ENCODE measurements at places on chromosomes 11 and 22.

GRCh38 chr11:25576320-25576719, 755.6 kb upstream of the ANO3 start:
- no peak for DNase-seq

GRCh38 chr11:124090996-124091395, 24.3 kb upstream of the VWA5A start:
- no peak for DNase-seq

DNA sequence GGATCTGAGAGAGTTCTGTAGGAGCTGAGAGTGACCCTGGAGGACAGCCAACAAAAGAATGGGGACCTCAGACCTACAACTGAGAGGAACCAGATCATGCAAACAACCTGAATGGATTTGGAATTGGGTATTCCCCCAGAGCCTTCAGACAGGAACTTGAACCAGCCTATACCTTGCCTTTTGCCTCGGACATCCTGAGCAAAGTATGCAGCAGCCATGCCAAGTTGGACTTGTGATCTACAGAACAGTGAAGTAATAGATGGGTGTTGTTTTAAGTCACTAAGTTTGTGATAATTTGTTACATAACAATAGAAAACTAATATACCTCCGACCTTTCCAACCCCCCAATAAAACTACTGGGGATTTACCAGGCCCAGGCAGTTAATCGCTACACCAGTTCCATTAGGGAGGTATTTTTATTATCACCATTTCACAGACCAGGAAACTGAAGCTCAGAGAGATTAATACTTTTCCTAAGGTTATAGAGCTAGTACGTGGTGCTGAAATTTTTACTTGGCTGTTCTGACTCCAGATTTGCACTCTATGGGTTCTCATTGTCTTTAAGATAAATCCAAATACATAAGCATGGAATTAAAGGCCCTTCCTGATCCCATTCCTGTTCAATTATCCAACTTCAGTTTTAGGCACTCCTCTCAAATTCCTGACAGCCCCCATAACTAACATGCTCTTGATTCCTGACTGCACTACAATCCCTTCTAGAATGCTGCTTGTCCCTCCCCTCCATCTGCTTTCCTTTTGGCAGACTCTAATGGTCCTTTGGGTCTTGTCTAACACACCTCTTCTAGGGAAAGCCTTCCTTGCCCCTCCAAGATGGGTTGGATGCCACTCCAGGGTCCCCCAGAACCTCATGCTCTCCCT, 1.7 kb upstream of the RASSF10 start:
- no peak for DNase-seq

GRCh38 chr11:31173926-31174680, 195.4 kb downstream of the DCDC1 start:
- no peak for DNase-seq

DNA sequence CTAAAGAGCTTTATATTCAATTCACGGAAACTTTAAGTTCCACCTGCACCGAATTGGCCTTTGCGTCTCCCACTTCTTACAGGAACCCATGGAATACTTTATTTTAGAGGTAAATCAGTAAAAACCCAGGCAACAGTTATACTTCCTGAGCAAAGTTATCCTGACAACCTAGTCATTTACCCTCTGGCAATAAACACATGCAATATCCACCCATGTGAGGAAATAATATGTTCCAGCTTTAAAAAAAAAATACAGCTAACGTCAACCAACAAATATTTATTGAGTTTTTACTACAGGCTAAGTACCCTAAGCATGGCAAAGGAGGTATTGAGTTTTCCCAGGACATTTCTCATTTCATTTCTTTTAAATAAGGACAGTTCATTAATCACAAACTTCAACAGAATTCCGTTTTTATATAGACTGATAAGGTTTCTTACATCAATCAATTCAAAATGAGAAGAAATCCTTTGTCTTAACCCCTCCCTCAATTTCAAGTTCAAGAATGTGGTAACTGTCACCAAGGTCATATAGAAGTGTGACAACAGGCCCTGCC, 38.3 kb upstream of the CCDC34 start:
- DNase-seq: no peak

DNA sequence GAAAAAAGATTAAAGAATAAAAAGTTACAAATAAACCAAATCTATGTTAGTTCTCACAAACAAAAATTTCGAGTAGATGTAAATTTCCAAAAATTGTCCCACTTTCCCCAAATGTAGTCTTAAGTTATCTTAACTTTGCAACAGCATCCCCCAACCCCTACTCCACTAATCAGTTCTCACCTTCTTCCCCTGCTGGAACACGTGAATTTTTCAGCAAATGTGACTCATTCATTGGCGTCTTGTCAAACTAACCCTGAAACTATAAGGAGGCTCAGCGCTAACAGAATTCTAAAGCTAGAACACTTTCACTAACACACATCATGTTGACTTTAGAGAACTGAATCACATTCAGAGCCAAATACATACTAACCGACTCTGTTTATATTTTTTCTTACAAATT, 46.1 kb downstream of the PHF21A start:
- no peak for DNase-seq

DNA sequence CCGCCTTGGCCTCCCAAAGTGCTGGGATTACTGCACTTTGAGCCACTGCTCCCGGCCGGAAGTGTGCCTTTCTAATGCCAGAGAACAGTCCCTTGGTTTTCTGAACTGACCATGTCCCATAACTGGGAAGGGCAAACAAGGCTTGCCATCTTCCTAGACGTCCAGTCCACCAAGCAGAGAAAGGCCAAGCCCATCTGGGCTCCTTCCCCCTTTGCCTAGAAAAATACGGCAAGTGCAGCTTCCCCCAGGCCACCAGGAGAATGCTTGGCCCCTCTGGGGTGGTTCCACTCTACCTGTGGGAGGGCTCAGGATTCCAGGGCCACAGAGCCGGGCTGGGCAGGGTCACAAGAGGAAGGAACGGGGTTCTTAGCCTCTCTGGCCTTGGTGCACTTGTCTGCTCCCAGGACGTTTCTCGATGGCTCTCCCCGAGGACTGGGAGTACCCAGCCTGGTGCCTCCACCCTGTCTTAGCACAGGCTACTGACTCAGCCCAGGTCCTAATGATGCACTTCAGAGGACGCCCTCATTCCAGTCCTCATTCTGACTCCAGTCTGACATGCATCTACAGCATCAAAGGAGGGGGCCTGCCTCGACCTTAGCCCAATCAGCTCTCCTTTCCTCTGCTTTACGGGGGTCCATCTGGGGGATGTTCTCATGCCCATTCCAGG, 1.2 kb downstream of the USP2 start:
- DNase-seq: no peak

DNA sequence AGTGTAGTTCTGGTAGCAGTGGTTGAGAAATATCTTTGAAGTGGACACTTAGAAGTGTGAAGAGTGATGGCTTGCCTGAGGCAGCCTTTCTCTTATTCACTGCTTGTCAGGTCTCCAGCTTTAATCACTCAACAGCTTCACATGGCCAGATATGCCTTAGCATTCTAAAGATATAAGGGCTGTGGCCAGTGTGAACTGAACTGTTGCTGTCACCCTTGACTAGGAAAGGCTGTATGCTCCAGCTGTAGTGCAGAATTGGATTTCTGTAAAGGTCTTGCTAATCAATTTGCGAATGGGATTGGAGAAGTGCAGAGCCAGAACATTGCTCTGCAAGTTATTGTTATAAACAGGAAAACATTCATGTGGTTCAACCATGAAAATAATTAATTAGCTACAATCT, 266.7 kb downstream of the TMEM135 start:
- DNase-seq: no peak

DNA sequence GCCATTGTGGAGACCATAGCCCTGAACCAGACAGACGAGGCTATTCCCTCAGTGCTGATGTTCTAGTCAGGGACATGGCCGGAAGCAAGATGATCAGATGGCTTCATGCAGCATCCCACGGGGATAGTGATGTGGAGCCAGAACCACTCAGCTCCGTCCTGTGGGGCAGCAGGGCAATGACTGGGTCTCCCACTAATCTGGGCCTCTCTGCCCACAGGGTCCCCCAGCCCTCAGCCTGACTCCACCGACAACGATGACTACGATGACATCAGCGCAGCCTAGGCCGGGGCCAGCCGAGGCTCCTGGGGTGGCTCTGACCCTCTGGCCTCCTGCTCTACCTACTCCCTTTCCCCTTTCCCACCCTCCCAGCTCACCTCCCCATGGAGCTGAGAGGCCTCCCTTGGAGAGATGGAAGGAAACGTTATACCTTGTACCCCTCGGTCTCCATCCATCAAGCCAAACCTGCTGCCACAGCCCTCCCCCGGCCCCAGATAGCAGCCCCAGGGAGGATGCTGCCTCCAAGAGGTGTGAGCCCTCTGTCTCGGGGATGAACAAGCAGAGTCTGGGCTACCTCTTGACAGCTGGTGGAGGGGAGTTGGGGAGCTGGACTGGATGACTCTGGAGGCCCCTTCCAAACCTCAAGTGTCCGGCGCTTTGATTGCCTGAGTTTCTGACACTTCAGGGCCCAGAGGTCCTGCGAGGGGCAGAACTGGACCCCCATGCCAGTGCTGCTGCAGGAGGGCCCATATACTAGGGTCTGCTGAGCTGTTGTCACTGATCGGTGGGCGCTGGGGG, 47.8 kb downstream of the CD6 start:
- no peak for DNase-seq

DNA sequence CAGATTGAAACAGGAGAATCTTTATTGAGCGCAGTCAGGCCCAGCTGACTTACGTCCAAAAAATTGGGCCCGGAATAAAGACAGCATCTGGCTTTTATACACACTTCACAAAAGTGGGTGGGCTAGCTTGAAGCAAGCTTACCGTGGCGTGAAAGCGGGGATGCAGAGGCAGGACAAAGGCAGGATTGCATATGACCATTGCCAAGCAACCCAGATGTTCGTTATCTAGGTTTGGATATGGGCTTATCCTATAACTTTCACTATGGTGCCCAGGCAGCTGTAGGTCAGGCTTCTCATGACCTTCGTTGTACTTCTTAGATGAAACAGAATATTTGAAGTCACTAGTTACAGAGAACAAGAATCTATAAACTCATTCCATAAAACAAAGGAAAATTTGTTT, 1575.6 kb upstream of the RAG2 start:
- no peak for DNase-seq

DNA sequence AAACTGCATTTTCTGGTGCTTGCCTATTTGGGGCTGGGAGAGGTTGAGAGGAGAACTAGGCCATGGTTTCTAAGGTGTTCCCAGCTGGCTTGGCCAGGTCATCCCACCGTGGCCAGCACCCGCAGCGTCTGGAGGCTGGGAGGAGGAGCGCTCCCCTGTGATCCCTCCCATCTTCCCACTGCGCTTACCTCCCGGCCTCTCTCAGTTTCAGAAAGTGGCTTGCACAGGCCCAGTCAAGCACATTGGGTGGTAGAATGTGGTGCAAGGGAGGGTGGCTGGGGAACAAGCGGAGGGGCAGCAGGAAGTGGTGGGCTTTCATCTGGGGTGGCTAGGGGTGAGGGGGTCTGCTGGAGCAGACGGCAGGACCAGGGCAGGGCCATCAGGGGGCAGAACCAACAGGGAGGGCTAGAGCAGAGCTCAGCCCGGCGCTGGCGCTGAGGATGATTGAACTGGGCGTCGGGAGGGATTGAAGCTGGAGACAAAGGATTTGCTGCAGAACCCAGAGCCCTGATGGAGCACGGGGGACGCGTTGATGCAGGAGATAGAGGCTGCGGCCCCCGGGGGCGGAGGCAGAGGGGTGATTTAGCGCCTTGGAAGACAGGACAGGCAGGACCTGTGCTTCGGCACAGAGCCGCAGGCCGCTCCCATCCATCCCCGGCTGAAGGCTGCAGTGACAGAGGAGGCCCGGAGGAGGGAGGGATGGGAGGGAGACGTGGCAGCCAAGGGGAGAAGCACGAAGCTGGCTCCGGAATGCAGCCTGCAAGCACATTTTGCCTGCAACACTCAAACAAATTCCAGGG, 76.0 kb downstream of the TRIM29 start:
- DNase-seq: no peak

DNA sequence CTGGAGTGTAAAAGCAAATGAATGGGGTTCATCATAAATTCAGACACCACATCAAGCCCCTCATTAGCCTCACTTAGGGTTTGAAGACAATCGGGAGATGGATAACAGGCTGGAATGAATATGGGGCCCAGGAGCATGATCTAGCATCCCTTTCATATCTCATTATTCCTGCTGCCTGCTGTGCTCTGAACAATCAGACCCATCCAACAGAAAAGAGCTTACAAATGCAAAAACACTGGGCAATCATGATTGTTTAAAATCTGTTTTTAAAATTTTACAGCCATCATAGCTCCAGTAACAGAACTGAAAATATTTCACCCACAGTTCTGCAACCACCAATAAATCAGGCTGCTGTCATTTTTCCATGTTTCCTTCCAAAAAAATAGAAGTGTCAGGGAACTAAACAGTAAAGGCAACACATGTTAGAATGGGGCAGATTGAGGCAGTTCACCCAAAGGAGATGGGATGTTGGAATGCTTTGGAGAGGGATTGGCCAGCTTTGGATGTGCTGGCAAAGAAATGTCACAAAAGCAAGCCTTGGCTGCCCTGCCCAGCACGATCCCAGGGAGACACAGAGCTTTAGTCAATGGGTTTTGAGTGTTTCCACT, 47.8 kb upstream of the BMAL1 start:
- no peak for DNase-seq

GRCh38 chr11:27795955-27796861, 96.0 kb upstream of the BDNF start:
- no peak for DNase-seq

GRCh38 chr11:128532016-128532571, 55.3 kb downstream of the ETS1 start:
- no peak for DNase-seq

GRCh38 chr11:107337917-107338316, 119.7 kb downstream of the CWF19L2 start:
- DNase-seq: peak; percentile 3

- no peak for DNase-seq
Measured at GRCh38 chr11:3143136-3143880, 21.8 kb downstream of the OSBPL5 start.

- no peak for DNase-seq
Measured at GRCh38 chr11:7546324-7546791, 32.6 kb downstream of the PPFIBP2 start.

DNA sequence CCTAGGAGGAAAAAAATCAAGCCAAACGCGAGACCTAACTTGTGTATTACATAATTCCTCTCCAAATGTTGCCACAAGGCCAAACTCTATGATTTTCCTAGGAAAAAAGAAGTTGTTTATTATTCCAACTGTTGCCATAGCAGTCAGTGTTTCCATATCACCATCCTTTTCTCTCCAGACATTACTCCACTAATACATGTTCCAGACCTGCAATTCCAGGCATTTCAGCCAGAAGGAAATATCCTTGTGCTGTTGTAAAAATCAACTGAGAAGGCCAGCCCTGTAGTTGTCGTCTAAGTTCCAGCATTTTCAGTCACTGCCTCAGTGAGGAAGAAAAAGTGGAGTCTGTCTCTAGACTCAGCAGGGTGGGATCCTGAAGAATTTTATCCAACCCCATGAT, 33.1 kb upstream of the PAMR1 start:
- DNase-seq: no peak

DNA sequence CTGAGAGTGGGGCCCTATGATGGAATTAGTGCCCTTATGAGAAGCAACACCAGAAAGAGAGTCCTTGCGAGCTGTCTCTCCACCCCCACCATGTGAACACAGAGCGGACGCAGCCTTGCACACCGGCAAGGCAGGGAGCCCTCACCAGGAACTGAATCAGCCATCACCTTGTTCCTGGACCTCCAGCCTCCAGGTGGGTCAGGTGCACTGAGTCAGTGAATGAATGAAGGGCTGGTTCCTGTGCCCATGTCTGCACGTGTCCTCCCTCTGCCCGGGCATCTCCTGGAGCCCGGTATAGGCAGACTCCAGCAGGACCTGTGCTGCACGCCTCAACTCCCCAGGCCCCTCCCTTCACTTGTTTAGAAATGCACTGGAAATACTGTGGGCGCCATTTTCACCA, 54.9 kb downstream of the LINC01488 start:
- DNase-seq: no peak

Measured in naive B cell (primary cell).